Natural killer cell treated with Interleukin-12 subunit alpha and Interleukin-12 subunit beta and Interleukin-15 and Interleukin-18, amount 100 ng/mL, for 72 hours (primary cell): ENCODE measurements at places on chromosomes 16 and 17.

DNA sequence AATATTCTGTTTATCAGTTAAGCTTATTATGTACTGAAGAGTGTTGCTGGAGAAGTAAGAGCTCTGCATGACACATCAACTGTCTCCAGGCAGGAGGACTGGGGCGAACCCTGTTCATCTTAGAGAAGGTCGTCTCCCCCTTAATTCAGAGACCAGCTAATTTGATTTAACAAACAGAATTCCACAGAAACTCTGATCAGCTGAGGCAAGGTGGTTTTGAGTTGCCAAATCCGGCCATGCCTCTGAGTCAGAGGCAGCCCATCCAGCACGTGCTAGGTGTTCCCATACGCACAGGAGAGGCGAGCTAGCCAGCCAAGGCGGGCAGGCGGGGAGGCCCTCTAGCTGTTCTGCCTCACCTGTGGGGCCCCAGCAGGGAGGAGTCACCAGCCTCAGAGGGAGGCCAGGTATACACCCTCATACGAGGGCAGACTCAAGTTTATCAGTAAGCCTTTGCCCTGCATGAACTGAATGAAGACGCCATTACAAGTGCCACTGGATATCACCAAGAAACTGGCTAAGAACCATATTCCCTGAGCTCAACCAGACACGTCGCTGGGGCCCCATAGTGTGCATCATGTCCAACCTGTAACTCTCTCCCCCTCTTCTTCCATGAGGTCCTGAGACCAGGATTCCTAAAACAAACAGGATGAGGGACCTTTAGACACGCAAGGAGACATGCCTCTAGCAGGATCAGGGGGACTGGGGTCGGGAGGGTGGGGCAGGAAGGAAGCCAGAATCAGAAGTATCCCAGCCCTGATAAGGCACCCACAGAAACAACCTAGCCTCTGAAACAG, 25.7 kb downstream of the STAT5A start:
- no peak for DNase-seq

DNA sequence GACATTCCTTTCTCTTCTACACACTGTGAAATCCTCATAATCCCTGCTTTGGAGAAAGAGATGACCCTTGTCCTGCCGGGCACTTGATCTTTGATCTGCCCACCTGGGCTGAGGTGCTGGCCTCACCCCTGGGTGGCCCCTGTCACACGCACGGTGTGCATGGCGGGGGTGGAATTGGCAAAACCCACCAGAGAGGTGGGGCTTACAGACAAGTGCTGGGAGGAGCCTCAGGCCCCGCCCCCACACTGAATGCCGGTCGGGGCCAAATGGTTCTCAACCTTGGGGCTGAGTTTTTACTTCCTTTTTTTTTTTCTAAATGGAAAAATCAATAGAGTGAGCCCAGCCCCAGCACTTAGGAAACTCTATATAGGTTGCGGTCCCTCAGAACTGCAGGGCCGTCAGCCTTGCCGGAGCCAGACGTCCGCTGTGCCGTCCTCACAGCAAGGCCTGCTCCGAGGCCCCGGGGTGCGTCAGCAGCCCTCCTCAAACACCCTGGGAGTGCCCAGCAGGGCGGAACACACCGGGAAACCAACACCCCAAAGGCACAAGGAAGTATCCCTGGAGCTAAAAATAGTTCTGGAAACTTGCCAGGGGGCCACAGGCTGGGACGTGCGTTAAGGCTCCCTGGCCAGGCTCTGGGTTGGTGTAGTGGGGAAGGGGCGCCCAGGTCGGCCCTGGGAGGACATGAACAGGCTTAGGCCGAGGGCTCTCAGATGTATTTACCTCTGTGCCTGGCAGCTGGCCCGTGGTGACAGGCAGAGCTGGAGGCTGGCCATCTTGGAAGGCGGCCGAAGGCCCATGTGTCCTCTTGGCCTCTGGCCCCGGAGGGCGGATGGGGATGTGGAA, 11.0 kb downstream of the GPRC5C start:
- no peak for DNase-seq

DNA sequence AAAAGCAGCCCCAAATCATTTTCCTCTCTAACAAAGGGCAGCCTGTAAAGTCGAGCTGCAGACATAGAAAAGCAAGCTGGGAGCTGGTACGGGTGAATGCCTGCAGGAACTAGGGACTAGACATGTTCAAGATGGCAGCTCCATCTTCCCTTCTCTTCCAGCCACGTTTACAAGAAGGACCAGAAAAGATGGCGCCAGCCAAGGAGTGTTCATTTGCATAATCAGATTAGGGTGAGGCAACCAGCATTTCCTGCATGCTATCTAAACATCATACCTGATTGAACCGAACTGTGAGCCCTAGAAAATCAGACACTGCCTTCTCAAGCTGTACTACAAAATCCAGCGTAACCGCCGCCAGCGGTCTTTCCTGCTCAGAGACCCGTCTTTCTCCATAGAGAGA, 896.8 kb downstream of the CDH11 start:
- DNase-seq, result no peak

DNA sequence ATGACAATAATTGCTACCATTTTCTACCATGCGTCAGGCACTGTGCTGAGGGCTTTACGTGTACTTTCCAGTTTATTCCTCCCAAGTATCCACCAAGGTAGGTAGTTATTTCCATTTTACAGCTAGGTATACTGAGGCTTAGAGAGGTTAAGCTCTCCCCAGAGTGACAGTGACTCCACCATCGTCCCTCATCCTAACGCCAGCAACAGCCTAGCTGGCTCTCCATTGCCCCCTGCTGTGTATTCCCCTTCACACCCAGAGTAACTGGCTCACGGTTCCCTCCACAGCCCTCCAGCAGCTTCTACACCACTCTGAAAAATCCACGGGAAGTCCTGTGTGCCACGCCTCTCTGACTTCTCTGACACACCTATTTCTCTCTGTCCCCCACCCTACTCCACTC, 7.1 kb upstream of the ASGR1 start:
- DNase-seq, result no peak

- peak; percentile 72 for DNase-seq
Measured at GRCh38 chr17:60390925-60391470, 935 bp downstream of the USP32 start.

DNA sequence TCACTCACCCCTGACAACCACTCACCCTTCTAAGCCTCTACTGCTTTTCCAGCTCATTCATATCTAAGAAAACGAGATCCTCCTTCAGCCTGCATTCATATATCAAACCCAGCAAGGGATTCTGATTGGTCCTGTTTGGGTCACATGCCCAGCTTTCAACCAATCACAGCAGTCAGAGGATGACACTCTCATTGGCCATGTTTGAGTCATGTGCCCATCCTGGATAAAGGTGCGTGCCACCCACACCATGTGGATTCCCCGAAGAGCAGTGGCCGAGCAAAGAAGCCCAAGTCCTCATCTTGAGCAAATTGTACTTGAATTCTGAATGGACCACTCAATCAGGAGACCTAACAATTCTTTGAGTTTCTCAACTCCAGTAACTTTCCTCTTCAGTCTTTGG, 45.0 kb downstream of the SCNN1G start:
- DNase-seq, result no peak

DNA sequence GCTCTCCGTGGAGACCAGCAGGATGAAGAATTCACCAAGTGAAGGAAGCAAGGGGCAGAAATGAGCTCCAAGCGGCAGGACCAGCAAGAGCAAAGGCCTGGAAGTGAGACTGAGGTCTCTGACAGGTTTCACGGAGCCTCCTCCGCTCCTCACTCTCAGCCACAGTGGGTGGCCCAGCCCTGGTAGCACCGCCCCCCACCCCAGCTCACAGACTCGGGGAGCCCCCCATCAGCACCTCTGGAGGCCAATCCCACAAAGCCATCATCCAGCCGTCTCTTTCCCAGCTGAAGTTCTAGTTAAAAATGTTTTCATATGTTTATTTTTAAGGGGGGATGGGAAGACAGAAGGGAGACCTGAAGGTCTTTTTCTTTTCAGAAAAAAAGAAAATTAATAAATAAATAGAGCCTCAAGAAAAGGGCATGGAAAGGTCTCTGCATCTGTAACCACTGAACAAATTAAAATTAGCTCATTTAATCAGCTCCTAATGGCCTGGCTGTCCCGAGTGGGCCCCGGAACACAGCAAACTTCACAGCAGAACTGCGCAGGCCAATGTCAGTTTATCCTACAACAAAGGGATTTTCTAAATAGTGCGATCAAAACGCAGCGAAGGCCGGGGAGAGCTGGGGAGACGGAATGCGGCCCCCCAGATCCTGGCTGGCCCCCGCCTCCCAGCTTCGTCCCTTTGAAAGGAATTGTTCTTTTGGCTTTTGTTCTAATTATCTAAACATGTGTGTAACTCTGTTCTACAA, 190.3 kb downstream of the ZNF423 start:
- peak; percentile 18 for DNase-seq

GRCh38 chr16:21646721-21647561, 5.5 kb downstream of the IGSF6 start:
- DNase-seq, result peak; percentile 76

GRCh38 chr17:66577041-66577440, 257.9 kb upstream of the CACNG5 start:
- no peak for DNase-seq

DNA sequence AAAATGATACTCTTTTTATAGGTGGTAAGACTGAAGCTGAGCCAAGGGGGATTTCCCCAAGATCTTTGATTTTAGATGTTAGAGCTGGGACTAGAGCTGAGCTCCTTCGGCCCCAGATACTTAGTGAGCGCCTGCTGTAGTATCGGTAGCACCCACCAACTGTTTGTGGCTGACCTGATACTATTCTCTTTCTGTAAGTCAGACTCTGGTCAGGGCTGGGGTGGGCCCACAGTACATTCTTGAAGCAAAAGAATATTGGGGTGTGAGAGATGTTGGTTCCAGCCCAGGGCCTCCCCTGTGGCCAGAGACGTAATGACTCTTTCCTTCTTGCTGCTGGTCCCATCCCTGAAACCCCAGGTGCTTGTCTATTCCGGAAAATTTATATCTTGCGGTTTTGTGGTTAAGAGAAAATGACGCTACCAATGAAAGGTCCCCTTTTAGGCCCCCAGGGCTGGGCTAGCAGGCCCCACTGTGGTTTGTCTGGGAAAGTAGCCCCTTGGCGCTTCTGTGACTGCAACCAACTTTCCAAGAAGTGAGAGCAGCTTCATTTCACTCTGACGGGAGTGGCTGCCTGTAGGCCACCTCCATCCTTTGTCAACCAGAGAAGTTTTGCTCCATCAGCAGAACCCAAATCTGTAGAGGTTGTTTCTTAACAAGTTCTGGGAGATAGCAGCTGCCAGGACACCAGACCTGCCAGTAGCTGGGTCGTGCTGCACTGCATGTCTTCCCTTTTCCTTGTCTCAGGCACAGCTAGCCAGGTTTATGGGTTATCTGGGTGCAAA, 86.4 kb upstream of the LGALS9 start:
- peak; percentile 89 for DNase-seq

GRCh38 chr17:58507123-58507634, 7.3 kb downstream of the MTMR4 start:
- no peak for DNase-seq

DNA sequence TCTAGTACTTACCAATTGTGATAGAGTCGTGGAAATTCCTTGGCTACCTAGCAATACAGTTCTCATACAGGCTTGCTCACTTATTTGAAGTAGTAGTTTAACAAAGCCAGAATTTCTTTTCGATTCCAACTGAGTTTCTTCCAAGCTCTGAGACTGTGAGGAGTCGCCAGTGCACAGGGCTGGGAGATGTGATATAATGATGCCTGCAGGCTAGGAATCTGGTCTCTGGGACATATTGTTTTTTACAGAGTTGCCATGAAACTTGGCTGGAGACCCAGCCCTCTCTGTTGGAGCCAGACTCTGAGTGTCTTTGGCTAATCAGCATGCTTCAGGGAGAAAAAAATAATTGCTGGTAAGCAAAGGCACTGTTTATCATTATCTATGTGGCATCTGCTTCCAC, 698.8 kb upstream of the GOT2 start:
- no peak for DNase-seq

DNA sequence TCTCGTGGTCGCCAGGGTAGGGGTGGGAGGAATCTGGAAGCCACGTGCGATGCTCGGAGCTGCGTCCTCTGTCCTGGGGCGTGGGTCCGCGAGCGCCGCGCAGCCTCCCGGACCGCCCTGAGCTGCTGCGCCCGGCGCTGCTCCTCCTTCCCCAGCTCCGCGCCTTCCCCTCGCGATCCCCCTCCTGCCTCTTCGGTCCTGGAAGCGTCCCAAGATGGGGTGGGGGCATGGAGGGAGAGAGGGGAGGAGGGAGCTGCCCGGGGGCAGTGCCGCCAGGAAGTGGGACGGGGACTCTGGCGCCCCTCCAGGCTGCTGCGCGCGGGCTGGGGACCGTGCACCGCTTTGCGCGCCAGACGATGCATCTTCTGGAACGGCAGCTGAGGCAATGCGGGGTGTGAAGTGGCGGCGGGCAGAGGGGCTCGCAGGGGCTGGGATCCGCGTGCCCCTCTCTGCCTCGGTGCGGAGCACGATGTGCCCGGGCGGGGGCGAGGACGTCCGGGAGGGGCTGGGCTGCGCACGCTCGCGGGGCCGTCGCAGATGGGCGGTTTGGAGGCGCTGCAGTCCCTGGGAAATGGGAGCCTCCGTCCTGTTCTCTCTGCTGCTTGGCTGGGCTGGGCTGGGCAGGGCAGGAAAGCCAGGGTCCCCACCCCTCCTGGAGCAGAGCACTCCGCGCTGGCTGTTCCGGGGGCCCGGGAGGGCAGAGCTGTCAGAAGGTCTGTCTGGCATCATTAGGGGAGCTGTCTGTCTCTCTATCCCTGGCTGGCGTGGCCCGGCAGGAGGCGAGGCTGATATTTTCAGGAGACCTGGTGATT, 388.0 kb downstream of the SEC14L1 start:
- no peak for DNase-seq

GRCh38 chr17:50037321-50038107, 18.4 kb upstream of the ITGA3 start:
- DNase-seq, result no peak

DNA sequence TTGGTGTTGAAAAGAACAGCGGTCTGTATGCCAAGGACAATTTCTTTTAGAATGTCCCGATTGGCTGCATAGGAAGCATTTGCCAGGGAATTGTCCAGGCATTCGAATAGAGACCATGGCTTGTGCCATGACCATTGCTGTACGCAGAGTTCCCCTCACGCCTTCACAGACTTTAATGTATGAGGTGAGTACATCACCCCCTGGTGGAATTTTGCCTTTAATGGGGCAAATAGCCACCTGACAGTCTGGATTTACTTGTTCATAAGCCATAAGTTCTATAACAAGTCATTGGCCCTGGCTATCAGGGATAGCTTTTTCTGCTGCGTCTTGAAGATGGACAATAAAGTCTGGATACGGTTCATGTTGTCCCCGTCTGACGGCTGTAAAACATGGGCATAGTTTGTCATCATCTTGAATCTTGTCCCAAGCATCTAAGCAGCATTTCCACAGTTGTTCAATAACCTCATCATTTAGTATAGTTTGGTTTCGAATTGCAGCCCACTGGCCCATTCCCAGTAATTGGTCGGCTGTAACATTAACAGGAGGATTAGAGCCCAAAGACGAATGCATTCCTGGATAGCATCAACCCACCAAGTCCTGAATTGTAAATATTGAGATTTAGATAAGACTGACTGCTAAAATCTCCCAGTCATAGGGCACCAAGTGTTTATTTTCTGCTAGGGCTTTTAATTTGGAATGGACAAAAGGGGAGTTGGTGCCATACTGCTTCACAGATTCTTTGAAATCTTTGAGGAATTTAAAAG, 67.7 kb upstream of the ARL4D start:
- DNase-seq, result no peak

GRCh38 chr16:9497750-9498149, 406.3 kb downstream of the HAPSTR1 start:
- no peak for DNase-seq

GRCh38 chr16:25093208-25094061, 18.1 kb upstream of the LCMT1 start:
- DNase-seq, result no peak
